NCI-H510A (cell line): ENCODE measurements at places on chromosomes 5 and 9.

DNA sequence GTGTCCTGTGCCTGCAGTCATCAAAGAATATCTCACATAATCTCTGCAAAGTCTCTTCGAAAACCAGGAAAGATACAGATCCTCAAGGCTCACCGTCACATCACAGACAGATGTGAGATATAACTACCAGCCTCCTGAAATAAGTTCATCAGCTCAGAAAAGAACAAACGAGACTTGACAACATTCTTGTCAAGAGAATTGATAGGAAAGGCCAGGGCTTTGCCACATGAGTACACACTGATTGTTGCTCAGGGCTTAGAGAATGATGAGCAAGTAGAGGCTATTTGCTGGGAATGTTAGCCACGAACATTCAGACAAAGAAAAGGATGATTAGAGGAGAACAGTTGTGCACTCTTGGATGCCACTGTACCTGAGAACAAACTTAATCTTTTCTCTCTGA, 535.1 kb downstream of the ELAVL2 start:
- DNase-seq, result no peak

- DNase-seq, result no peak
Measured at GRCh38 chr5:178487911-178488600, 102.1 kb downstream of the COL23A1 start.

GRCh38 chr5:96235008-96235910, 197.8 kb downstream of the PCSK1 start:
- DNase-seq, result no peak

DNA sequence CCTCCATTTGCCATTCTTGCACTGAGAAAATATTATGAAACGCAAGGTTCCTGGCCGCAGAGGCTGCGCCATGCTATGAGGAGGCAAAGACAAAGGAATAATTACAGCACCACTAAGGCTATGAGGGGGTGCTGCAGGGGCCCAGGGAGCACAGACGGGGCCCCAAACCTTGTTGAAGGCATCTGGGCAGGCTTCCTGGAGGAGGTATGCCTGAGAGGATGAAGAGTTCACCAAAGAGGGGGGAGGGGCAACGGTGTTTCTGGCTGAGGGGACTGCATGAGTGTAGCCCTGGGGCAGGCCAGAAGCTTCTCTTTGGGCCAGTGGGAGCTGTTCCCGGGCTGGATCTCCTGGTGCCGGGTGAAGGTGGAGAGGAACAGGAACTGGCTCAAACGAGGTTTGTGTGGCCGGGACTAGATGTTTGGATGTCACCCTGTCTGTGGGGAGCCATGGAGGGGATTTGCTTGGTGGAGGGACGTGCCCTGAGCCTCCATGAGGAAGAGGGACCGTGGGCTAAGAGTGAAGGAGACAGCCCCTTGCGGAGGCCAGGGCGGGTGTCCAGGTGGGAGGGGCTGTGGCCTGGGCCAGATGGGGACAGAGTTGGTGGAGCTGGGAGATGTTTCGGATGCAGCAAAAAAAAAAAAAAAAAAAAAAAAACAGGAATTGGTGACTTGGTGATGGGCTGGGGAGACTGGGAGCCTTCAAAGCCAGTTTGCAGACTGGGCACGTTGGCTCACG, 28.2 kb downstream of the PTGES start:
- no peak for DNase-seq

DNA sequence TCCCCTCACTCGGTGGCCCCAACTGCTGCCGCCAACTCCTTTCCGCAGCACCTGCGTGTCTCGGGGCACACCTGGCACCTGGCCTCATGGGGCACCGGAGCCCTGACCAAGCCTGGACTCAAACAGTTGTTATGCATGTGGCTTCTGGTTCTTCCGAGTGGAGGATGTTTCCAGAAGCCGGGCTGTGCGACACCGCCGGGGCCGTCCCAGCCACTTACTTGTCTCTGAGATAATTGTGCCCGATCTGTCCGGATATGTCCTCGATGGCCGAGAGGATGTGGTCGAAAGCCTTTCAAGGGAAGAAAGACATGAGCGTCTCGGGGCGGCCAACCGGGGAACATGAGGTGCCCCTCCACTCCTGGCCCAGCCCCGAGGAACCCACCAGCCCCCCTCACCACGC, 38.4 kb downstream of the EXOC3 start:
- DNase-seq, result no peak

DNA sequence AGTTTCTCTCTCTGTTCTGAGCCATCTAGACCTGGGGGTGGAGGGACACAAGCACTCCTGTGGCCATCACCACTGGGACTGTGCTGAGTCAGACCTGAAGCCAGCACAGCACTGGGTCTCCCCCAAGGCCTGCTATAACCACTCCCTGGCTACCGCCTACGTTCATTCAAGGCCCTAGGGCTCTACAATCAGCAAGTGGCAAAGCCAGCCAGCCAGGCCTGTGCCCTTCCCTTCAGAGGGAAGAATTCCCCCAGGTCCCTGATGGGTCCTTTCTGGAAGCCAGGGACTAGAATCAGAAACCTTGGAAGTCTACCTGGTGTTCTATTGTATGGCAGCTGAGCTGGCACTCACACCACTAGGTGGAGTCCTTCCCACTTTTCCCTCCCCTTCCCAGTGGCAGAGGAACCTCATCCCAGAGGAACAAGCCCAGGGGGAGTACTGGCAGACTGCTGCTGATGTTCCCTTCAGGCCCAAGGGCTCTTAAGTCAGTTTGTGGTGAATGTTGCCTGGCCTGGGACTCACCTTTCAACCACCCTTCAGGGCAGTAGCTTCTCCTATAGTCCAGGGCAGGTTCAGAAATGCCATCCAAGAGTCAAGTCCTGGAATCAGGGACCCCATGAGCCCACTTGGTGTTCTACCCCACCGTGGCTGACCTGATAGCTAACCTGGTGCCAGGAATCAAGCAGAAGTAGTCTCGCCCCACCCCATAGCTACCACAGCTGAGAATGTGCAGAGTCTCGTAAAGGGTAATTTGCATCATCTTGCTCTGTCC, 20.0 kb downstream of the JMY start:
- DNase-seq, result no peak

DNA sequence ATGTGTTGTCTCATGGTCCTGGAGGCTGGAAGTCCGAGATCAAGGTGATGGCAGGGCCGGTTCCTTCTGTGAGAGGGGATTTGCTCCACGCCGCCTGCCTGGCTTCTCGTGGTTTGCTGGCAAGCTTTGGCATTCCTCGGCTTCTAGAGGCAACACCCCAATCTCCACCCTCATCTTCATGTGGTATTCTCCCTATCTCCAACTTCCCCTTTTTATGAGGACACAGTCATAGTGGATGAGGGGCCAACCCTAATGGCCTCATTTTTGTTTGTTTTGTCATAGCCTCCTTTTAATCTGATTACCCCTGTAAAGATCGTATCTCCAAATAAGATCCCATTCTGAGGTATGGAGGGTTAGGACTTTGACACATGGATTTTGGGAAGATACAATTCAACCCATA, 41.7 kb upstream of the CLK4 start:
- DNase-seq, result no peak
